ENCODE measurements at places on chromosomes 3 and 15. TPM values are rescaled to one million over a fixed set of nuclear protein-coding genes. Genes with fewer than 3 reads are reported as not detected.

- no peak for DNase-seq
These were observed 31.0 kb downstream of the IQCB1 start for GRCh38 chr3:121803771-121804320.

GRCh38 chr3:112143251-112143650 lies 10.2 kb upstream of the GCSAM start:
- no peak for DNase-seq

- DNase-seq = no peak
These were observed 116.5 kb downstream of the EEFSEC start for GRCh38 chr3:128269796-128270195.

DNA sequence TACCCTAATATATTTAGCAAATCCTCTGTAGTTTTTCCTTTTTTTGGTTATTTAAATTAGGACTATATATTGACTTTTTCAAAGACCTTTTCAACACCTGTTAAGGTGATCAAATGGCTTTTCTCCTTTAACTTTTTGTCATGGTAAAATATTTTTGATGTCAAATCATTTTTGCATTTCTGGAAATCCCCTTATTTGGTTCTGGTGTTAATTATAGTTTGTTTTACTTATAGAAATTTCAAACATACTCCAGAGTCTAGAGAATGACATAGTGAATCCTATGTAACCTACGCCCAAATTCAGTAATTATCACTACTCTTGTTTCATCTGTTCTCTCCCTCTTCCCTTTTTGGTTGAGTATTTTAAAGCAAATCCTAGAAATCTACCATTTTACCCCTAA lies 121.3 kb upstream of the TBL1XR1 start:
- no peak for DNase-seq

DNA sequence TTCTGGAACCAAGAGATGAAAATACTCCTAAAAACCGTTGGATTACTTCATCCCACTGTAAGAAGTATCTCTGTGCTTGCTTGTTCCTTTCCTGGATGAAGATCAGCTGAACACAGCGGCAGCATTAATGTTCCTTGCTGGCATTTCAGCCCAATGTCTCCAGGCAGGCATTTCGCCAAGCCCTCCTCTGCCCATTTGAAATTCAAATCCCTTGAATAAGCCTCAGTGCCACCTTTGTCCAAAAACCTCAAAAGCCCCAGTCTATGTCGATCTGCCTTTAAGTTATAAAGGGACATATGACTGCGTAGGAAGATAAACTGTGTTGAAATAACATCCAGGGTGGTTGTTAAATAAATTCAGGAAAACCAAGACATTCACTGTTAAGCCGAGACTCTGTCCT lies 156.8 kb upstream of the PDZRN3 start:
- DNase-seq = no peak

DNA sequence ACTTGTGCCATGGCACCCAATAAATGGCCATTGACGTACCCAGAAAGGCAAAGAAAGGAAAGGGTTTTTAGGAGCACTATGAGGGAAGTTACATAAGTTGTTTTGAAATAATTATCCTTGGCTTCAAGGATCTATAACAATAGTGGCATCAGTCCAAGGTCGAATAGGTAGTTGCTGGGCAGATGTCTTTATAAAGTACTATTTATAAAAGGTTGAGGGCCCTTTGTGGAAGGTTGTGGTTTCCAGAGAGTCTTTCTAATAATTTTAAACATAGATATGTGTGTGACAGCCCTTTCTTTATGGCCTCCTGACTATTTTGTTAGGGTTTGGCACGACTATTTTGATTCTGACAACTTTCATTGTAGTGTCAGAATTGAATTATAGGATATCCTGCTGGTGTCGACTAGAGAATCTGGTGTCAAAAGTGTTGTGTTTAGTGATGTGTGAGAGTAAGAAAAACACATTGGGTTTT lies 260.5 kb downstream of the PYDC2 start:
- no peak for DNase-seq

DNA sequence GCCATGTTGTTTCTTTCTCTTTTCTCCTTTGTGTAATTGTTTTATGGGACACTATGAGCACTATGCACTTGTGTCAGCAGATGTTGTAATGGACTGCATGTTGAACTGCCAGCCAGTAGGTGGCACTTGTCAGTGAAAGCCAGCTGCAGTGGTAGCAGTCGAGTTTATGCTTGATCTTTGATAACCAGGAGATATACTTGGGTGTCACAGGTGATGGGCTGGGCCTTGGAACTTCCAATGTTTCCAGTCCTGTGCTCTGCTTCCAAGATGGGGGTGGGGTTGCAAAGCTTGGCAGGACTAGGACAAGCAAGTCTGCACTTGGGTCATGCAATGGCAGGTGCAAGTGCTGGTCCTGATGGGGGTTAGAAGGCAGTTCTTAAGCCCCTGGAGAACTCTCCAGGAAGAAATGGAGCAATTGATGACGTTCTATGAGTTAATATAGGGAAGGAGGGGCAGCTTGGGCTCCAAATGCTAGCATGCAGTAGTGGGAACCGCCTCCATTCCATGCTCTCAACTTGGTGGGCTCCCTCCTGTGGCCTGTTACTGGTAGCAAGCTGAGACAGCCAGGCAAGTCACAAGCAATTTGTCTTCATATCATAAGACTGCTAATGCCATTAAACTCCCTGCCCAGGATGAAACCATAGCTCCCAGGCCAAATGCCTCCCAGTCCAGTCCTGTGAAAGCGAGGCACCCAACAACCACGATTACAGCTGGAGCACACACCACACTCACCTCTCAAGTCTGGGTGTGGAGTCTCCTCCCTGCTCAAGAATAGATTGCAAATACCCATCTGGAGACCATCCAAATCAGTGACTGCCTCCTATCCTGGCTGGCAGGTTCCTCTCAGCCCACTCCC lies 287.2 kb downstream of the CGGBP1 start:
- DNase-seq = peak; percentile 62

- no peak for DNase-seq
These were observed 310.1 kb downstream of the UACA start for GRCh38 chr15:70453238-70453637.

GRCh38 chr3:125160606-125161371 lies 51.8 kb downstream of the SLC12A8 start:
- DNase-seq = no peak

GRCh38 chr15:89455535-89455934 lies 40.8 kb downstream of the RHCG start:
- no peak for DNase-seq

DNA sequence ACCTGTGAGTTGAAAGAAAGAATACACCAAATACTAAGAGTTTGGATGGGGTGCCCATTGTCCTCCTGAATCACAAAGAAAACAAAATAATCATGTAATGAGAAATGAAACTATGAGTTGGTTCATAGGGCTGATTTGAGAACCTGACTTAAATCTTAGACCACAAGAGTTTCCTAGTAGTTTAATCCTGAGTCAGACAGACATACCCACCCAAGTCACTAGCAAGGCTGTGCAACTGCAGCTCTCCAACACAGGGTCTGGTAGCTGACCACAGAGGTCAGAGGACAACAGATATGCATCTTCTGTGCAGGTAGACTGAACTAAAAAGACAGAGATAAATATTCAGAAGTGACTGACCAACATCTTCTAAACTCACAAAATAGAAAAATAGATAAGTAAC lies 296.3 kb upstream of the TMCO5A start:
- DNase-seq = no peak

- DNase-seq = no peak
These were observed 64.1 kb upstream of the HEG1 start for GRCh38 chr3:125119752-125120378.

DNA sequence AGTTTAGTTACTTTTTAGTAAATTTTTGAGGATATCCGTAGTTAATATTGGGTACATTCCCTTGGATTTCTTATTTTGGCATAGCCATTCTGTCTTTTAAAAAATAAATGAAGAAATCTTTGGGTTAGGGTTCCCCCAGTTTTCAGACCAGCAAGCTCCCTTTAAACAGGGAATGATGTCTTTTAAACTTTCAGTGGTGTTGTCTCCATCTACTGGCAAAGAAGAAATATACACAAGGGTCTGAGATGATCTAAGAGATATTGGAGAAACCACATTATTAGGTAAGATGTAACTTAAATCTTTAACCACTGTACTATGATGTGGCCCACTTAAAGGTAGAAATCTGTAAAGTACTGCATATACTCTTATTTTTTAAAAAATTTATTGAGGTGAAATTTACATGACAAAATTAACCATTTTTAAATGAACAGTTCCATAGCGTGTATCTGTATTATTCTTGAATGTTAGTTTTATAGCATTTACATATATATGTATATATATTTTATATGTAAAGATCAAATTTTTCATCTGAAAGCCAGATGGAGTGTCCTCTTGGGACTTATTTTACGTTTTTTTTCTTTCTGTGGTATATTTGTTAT lies 35.1 kb upstream of the EIF3J start:
- DNase-seq = peak; percentile 48

DNA sequence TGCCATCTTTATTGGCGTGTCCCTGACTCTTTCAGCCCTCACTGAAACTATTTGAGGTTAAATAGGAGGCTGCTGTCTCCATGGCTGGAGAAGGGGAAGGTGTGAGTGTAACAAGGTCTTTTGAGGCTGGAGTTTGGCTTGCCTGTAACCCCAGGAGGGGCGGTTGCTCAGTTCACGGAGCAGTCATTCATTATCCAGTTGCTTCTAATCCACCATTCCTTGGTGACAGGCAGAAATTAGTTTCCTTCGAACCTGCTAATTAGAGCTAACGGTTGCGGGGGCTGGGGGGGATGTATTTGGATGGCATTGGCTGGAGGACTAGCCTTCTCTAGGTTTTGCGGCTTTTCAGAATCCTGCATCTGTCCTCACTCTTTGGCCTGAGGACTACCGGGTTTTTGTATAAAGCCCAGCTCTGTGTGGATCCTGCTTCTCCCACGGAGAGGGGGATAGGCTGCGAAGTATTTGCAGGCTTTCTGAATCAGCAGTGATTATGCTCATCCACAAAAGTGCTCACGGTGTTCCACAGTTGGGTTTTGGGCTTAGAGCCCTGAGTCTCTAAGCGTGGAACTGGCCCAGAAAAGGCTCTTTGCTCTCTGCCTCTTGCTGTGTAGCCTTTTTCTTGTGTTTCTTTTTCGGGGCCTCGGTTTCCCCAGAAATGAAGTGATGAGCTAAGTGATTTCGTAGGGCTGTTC lies 18.6 kb downstream of the FGD5 start:
- DNase-seq = no peak

DNA sequence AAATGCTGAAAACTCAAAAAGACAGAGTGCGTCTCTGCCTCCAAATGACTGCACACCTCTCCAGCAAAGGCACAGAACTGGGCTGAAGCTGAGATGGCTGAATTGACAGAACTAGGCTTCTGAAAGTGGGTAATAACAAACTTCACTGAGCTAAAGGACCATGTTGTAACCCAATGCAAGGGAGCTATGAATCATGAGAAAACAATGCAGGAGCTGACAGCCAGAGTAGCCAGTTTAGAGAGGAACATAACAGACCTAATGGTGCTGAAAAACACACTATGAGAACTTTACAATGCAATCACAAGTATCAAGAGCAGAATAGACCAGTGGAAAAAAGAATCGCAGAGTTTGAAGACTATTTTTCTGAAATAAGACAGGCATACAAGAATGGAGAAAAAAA lies 10.1 kb upstream of the AVEN start:
- DNase-seq = peak; percentile 66

GRCh38 chr3:61600195-61600594 lies 38.8 kb downstream of the PTPRG start:
- DNase-seq = no peak

GRCh38 chr15:35663956-35664355 lies 118.0 kb upstream of the DPH6 start:
- no peak for DNase-seq

GRCh38 chr3:5192571-5193365 lies 5.3 kb downstream of the EDEM1 start:
- DNase-seq = peak; percentile 37

- DNase-seq = no peak
These were observed 5.1 kb downstream of the HIGD2B start for GRCh38 chr15:72680931-72681330.

DNA sequence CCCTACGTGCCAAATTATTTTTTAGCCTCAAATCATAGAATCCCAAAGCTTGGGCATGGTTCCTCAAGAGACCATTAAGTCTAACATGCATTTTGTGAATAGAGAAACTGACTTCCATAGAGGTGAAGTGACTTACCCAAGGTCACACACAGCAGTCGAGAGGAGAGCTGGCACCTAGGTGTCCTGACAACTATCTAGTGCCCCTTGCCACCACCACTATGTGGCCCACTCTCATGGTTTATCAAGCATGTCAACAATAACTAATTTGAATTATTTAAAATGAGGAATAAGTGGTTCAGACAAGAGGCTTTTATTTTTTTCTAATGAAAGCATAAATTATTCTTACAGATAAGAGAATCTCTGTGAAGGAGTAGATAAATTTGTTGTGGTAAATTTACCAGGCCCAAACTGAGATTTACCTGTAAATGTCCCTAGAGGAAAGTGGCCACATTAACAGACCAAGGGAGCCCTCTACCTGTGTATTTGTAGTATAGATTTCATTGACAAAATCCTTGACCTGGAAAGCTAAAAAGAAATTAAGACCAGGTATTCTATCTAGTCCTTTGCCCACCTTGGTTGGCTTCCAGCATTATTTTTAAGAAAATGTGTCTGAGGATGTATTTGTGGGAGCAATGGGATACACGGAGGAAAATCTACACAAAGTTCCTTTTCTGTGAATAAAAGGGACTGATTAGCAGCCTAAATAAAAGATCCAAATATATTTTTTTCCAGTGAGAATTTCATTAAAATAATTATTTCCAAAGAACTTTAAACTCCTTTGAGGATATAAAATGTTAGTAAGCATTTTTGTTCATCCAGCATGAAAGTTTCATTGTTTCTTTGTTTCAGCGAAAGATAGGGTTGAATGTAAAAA lies 49.1 kb downstream of the IQCH start:
- DNase-seq = peak; percentile 58

GRCh38 chr15:31219221-31219620 lies 107.4 kb upstream of the KLF13 start:
- DNase-seq = no peak

GRCh38 chr3:122946185-122946584 lies 81.4 kb downstream of the SEMA5B start:
- no peak for DNase-seq

- DNase-seq = peak; percentile 59
These were observed 33.3 kb upstream of the MEIS2 start for GRCh38 chr15:37133602-37134001.

- DNase-seq = peak; percentile 21
These were observed 38.3 kb downstream of the SLC6A6 start for GRCh38 chr3:14440531-14441239.

Gene FEZF2
- not detected for total RNA-seq

Gene FOXL2NB
- not detected for total RNA-seq

Gene CD86
- not detected for total RNA-seq

Gene SMCO1
- total RNA-seq = not detected

Gene CCDC9B
- 56.1 TPM for total RNA-seq

Gene FES
- total RNA-seq = 11.5 TPM

Gene GPR27
- 0.07 TPM for total RNA-seq

Gene PLA2G4B
- total RNA-seq = 12.2 TPM

Gene TMEM212
- not detected for total RNA-seq

Gene GADL1
- not detected for total RNA-seq

Gene REC114
- total RNA-seq = not detected

Gene ANKRD34C
- total RNA-seq = not detected

Gene SLC26A6
- 44.9 TPM for total RNA-seq

Gene CHSY1
- total RNA-seq = 19.5 TPM
